ENCODE measurements at places on chromosomes 5 and 9. TPM values are rescaled to one million over a fixed set of nuclear protein-coding genes. Genes with fewer than 3 reads are reported as not detected.

The PTPN3 gene
- 19.2 TPM for total RNA-seq

The PDE8B gene
- 2.0 TPM for total RNA-seq

The CNTNAP3B gene
- total RNA-seq, result 10.3 TPM

The SYK gene
- total RNA-seq, result 0.02 TPM

The SLC25A2 gene
- not detected for total RNA-seq

The PROB1 gene
- 0.12 TPM for total RNA-seq

The SHC3 gene
- 0.22 TPM for total RNA-seq

The IFNA21 gene
- total RNA-seq, result not detected

The TGFBI gene
- 1,755 TPM for total RNA-seq

The PCDHGC4 gene
- total RNA-seq, result not detected

The SH3TC2 gene
- 0.48 TPM for total RNA-seq

The SERINC5 gene
- total RNA-seq, result 7.5 TPM

The ARL15 gene
- total RNA-seq, result 5.4 TPM

The SLC22A4 gene
- total RNA-seq, result 4.9 TPM

The OR1L6 gene
- not detected for total RNA-seq

The CCDC171 gene
- 0.33 TPM for total RNA-seq

The FAM169A gene
- 4.2 TPM for total RNA-seq

The OR1J2 gene
- not detected for total RNA-seq

The PCDHA4 gene
- 1.8 TPM for total RNA-seq

The PCDHB13 gene
- 0.06 TPM for total RNA-seq

The PAEP gene
- 0.32 TPM for total RNA-seq

The CCDC192 gene
- not detected for total RNA-seq

The CYLC2 gene
- not detected for total RNA-seq

The FOXI1 gene
- not detected for total RNA-seq

The RAI14 gene
- total RNA-seq, result 62.4 TPM

The ANKS6 gene
- total RNA-seq, result 11.3 TPM

The CD72 gene
- total RNA-seq, result 0.39 TPM

The KIF4B gene
- 0.02 TPM for total RNA-seq

The TNFSF15 gene
- total RNA-seq, result 0.07 TPM

The ADAMTSL2 gene
- not detected for total RNA-seq

The SMAD5 gene
- 44.1 TPM for total RNA-seq

The GPX8 gene
- total RNA-seq, result 34.5 TPM

The OR13C3 gene
- not detected for total RNA-seq

The CKMT2 gene
- not detected for total RNA-seq

The TMEM8B gene
- total RNA-seq, result 4.5 TPM

The SIT1 gene
- total RNA-seq, result not detected

The CBY3 gene
- total RNA-seq, result not detected

The PAPPA gene
- total RNA-seq, result 33.9 TPM

The NUTM2G gene
- total RNA-seq, result not detected

The C5 gene
- total RNA-seq, result 10.4 TPM

The FSTL4 gene
- total RNA-seq, result 6.0 TPM

The MARCOL gene
- total RNA-seq, result not detected

The PPP2R2B gene
- total RNA-seq, result 0.09 TPM

The C9orf153 gene
- 0.25 TPM for total RNA-seq

The LCN15 gene
- total RNA-seq, result not detected

The SLIT3 gene
- total RNA-seq, result 19.5 TPM

The CORO2A gene
- 1.6 TPM for total RNA-seq

The KCNIP1 gene
- not detected for total RNA-seq

The UBE2D2 gene
- total RNA-seq, result 182 TPM

The DND1 gene
- total RNA-seq, result 0.72 TPM

The ZFP2 gene
- 0.06 TPM for total RNA-seq

The HAVCR2 gene
- 0.52 TPM for total RNA-seq

The ABLIM3 gene
- total RNA-seq, result 21.0 TPM

The IL3 gene
- total RNA-seq, result not detected

The PTPRD gene
- total RNA-seq, result 0.59 TPM

The PLCXD3 gene
- total RNA-seq, result 0.21 TPM

The SPINK13 gene
- total RNA-seq, result 0.31 TPM

Measured in A549 treated with dexamethasone at 1 μM for 4 hours (cell line).